CD4-positive, alpha-beta T cell treated with Interleukin-4 for 4 hours (primary cell): ENCODE measurements at places on chromosomes 1 and 21.

- DNase-seq = no peak
Measured at GRCh38 chr1:177794376-177794991, 175.4 kb downstream of the SEC16B start.

DNA sequence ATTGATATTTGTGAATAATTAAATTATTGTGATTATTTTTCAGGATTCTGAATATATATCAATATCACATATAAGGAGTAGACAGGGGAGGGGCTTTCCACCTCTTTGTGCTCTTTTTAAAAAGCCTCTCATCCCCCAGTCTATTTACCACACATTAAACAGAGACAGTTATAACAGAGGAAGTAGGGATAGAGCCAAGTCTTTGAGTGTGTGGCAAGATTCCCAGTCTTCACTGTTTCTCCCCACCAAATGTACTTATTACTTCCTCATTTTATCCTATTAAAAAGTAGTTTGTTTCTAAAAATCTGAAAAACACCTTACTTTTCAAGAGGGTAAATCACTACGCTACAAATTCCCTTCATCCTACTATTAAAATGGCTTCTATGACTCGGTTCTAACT lies 46.7 kb downstream of the EPS15 start:
- DNase-seq = no peak

- no peak for DNase-seq
Measured at GRCh38 chr1:201080135-201080534, 32.1 kb downstream of the CACNA1S start.

DNA sequence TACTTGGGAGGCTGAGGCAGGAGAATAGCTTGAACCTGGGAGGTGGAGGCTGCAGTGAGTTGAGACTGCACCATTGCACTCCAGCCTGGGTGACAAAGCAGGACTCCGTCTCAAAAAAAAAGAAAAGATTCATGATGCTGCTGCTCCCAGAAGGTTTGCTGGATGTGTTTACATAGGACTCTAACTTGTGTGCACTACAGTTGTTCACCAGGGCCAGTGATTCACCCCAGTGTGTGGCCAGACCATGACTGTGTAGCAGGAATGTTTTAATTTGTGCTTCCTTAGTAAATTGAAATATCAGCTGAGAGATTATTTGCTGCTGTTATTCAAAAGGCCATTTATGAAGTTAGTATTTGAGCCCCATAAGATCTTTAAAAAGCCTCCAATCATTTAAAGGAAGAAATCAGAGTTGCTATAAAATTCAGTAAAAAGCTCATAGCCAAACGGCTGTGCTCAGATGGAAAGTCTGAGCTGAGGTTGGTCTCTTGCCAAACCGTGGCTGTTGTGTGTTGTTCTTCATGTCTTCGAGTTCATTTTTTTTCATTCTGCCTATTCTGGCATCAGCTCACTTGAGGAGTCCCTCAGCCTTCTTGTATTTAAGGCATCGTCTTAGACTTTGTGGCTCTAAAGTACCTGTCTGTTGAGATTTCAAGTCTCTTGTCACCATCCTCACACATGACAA lies 18.1 kb upstream of the PGD start:
- no peak for DNase-seq

- DNase-seq = no peak
Measured at GRCh38 chr1:61132176-61132638, 49.8 kb downstream of the NFIA start.

GRCh38 chr1:92299477-92300150 lies 755 bp downstream of the RPAP2 start:
- no peak for DNase-seq

- peak; percentile 17 for DNase-seq
Measured at GRCh38 chr1:214332946-214333798, 52.2 kb downstream of the SMYD2 start.

DNA sequence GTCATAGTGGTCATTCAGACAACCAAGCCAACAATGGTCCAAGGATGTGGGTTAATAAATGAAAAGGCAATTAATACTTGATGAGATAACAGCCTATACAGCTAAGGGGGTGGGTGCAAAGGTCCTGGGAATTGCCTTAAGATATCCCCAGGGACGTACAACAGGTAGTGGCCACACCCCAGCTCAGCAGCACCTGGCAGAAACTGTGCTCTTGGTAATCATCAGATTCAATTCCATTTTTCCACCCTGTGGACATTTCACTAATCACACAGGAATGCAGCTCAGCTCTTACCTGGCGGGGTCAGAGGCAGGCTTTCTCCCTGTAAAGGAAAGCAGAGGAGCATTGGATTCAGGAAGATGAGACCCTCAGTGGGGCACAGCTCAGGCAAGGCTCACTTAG lies 32.9 kb downstream of the FCRL5 start:
- DNase-seq = no peak

DNA sequence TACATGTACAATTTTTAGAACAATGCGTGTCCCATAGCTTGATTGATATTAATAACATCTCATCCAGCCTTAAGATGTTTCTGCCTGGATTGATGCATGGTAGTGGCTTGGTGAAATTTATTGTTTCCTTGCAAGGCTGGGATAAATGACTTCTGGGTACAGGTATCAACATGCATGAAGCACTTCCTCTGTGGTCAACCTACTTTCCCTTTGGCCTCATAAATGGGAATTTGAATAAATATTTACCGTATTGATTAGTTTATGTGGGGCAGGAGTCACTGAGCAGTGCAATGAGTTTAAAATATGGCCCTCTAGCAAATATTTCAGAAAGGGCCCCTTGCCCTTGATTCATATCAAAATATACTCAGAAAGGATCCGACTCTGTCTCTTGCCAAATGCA lies 83.9 kb upstream of the KCNE2 start:
- no peak for DNase-seq

DNA sequence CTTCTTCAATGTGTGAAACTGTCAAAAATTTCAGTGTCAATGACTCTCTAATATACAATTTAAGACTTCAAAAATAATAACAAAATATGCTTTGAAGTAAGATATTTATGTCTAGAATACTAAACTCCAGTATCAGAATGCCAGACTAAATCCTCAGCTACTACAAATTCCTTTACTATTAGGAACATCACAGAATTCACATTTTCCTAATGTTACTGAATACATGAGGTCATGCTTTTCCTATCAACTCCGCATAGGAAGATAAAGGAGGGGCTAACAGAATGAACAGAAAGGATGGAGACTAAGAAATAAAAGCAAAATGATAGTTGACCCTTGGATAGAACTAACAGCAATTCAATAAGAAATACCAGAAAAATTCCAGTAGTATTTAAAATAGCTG lies 292.7 kb downstream of the SDCCAG8 start:
- no peak for DNase-seq

- DNase-seq = no peak
Measured at GRCh38 chr1:191320062-191320461, 838.2 kb upstream of the RGS18 start.

DNA sequence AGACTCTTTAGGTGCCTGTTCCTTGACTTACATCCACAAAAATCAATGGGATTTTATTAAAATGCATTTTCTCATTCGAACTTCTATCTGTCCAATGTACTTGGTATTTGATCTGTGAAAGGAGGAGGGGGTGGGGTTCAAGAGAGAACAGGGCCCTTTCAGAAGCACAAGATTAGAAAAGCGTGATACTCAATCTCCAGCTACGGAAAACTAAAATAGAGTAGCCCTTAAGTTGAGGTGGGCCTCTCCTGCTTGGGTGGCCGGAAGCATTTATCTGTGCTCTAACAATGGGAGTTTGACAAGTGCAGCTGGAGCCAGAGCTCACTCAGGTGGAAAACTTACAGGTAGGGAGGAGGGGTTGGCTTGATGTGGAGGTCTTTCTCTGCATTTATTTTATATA lies 462 bp upstream of the RXRG start:
- no peak for DNase-seq

DNA sequence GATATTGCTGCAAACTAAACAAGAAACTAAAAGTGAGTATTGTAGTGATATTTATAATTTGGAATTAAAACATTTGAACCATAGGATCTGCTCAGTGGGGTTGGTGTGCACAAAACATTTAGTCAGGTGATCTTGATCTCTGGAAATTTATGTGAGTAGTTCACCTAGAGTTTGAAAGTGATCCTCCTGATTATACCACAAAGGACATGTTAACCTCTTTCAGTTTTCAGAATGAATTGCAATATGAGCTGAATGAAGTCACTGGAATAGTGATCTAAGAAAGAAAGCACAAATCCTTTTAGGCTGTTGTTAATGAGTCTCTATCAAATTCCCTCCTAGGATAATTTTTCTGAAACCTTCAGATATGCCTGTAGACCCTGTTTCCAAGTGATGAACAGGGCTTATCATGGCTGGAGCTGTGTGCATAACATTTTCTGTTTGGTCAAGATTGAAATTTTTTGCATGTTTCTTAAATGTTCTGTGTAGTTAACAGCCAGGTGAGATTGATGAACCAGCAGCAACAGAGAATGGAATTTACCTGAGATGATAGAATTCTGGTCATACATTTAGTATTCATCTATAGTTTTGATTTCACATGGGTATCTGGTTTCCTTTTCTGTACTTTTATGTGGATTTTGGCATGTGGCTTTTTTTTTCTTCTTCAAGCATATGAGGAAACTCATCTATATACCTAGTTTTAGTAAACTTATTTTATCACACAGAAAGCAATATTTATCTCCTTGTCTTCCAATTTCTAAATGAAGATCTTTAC lies 25.5 kb downstream of the CDC14A start:
- DNase-seq = no peak

DNA sequence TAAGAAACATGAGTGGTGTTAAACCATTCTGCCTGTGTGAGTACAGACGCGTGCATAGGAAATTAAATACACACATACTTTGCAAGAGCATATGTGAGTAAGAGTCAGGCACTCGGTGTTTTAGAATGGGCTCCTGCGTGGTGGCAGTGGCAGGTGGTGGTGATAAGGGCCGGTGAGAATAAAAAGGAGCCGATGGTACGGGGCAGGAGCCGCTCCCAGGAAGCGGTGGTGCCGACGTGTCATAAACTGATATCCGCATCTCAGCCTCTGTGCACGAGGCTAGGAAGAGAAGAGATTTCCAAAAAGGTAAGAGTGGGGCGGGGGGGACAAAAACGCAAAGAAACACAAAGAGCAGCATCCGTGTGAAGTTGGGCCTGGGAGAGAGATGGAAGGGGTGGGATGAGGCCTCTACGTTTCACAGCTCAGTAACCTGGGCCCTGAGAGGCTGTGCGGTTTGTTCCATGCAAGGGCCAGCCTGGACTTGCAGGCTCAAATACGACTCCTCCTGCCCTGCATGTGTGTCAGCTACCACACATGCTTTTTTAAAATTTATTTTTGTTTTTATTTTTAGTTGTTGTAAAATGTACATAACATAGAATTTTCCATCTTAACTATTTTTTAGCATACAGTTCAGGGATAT lies 127.7 kb upstream of the COL6A1 start:
- no peak for DNase-seq

DNA sequence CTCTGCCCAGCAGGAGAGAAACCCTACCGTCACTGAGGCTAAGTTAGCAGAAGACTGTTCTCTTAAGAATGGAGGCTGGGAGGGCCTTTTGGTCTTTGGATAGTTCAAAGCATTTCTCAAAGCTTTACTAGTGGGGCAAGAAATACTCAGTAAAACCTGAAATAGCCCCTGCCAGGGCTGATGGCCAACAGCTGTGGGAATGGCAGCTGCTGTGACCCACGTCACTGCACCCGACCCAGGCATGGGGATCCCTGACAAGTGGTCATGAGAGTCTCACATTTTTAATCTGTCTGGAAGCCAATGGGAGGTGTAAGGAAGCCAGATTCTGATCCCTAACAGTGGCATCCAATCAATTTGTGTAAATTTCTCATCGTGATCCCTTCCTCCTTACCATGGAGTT lies 44.5 kb upstream of the ENAH start:
- DNase-seq = no peak

DNA sequence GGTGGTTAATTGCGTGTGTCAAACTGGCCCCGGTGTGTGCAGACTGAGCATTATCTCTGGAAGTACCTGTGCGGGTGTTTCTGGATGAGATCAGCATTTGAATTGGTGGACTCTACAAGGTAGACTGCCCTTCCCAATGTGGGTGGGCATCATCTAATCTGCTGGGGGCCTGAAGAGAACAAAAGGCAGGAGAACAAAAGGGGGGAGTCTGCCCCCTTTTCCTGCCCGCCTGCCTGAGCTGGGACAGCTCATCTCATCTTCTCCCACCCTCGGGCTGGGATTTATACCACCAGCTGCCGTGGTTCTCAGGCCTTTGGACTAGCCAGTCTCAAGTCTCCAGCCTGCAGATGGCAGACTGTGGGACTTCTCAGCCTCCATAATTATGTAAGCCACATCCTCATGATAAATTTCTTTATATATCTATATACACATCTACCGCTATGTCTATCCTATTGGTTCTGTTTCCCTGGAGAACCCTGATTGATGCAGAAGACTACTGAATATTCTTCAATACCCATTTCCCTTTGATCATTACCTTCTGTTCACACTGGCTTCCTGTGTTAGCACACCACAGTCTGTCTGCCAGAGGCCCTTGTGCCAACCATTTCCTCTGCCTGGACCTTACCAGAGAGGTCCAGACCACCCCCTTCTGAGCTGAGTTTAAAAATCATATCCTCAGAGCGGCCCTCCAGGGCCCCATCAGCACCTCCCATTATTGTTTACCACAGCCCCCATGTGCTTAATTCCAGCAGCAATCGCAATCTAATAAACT lies 25.2 kb downstream of the RCAN1 start:
- DNase-seq = no peak

GRCh38 chr1:50970509-50970887 lies 453 bp downstream of the CDKN2C start:
- no peak for DNase-seq

DNA sequence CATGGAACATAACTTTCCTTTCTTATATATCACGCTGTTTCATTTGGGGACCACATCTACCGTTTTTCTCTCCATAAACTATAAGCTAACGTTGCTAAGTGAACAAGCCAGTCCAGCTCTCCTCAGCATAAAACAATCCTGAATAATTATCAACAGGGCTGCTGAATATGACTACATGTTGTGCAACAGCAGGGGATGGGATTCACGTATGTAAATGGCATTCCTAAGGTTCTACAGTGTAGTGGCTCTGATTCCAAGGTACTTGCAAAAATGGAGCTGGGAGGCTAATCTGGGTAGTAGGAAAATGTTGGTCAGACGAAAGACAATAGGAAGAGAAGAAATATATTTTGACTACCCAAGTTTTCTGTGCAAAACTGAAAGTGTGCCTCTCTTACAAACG lies 262.8 kb downstream of the RWDD3 start:
- DNase-seq = no peak

GRCh38 chr1:1782399-1783221 lies 4.3 kb upstream of the NADK start:
- DNase-seq = peak; percentile 21
